ENCODE measurements at places on chromosomes 6 and 20.

GRCh38 chr20:19257865-19258264 lies 45.4 kb downstream of the SLC24A3 start:
- DNase-seq, result no peak

- DNase-seq, result no peak
These were observed 57.7 kb downstream of the CLVS2 start for GRCh38 chr6:123053602-123054225.

DNA sequence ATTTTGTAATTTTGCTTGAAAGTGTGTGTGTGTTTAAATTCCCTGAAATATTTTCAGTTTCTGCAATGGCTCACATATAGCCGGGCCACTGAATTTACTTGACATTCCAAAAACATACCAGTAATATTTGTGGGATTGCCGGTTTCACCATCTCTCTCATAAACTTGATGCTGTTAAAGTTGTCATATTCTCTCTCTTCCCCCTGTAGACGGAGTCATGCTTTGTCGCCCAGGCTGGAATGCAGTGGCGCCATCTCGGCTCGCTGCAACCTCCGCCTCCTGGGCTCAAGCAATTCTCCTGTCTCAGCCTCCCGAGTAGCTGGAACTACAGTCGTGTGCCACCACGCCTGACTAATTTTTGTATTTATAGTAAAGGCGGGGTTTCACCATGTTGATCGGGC lies 122.1 kb downstream of the TIAM2 start:
- no peak for DNase-seq

- no peak for DNase-seq
These were observed 18.8 kb upstream of the EZR start for GRCh38 chr6:158837684-158838625.

Measured in activated naive CD4-positive, alpha-beta T cell treated with anti-CD3 and anti-CD28 coated beads, Interleukin-2, amount 50 U/mL, for 72 hours (primary cell).